ENCODE measurements at places on chromosomes 2 and 18. TPM values are rescaled to one million over a fixed set of nuclear protein-coding genes. Genes with fewer than 3 reads are reported as not detected.

The NMUR1 gene
- 3.4 TPM for total RNA-seq

GRCh38 chr2:55047677-55048299 is 2.5 kb downstream of the RTN4 start:
- DNase-seq: no peak

The LIMS2 gene
- not detected for total RNA-seq

- DNase-seq: no peak
Measured at GRCh38 chr2:237791977-237792727, 6.4 kb upstream of the RBM44 start.

DNA sequence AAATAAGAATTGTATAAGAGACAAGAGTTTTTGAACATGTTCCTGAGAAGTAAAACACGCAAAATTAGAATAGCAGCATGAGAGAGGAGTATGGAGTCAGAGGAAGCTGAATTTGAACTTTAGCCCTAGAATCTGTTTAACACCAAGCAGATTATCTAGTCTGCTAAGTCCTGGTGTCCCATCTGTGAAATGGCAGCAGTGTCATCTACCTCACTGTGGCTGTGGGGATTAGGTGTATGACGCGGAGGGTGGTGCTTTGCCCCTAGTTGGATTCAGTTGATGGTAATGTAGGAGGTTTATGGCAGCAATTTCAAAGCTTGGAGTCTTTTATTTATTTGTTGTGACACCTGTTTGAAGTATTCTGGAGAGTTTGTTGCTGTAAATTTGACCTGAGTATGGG is 79.2 kb downstream of the ZNF532 start:
- DNase-seq: no peak

GRCh38 chr2:121289271-121289670 is 4.3 kb upstream of the TFCP2L1 start:
- no peak for DNase-seq

DNA sequence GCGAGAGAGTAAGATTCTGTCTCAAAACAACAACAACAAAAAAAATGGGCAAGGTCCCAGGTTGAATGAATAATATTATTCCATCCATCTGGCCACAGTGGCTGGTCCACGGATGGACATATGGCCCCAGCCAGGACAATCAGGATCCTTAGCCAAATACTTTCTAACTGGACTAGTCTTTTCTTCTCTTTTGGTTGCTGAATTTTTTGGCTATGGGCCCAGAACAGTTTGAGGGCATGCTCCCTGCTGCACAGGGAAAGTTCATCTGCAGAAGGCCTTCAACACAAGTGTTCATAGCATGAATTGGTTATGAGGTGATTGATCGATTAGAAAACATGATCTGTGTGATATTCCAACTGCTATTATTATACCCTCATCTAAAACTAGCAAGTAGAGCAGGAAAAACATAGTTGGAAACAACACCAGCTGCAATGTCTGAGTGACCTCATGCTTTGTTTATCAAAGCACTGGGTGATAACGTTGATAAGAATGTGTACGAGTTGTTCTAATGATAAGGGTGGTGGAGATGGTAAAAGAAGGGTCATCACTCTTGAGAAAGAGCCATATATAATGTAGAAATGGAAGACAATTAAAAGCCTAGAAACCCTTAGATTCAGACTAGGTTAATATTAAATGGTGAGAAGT is 47.8 kb upstream of the RNF103 start:
- no peak for DNase-seq

DNA sequence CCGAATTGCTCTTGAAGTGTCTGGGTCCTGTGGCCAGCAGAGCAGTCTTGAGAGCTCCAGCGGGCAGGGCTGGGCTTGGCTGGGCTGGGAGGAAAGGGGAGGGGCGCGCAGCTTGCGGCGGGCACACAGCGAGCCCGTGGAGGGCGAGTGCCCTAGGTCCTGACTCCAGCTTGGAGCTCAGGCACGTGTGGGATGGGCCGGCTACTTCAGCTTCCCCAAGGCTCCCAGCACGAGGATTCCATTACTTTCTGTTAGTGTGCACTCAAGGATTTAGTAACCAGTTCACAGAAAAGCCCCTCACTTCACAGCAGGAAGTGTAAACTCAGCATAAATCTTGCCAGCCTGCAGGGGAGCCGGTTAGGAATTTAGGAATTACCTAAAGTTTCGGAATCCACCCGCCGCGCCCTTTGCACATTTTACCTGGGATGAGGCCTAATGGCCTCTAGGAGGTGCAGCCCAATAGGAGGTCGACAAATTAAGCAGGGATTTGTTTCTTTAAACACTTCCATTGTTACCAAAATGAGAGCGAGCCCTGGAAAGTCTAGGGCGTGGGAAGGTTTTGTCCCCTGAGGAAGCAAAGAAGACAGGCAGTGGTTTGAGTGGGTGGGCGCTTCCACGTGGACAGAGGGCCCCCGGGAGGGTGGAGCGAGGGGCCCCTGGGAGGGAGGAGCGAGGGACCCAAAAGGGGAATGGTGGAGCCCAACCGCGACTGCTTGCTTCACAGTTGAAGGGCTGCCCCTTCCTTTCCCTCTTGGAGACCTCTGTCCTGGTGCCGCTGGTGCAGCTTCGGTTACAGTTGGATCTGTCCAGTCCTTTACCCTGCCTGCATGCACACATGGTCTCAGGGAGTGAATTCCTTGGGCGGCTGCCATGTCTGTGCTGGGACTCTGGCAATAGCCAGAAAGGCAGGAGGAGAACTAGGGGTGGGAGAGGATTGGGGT is 93.3 kb downstream of the CTAGE1 start:
- DNase-seq: no peak

- DNase-seq: no peak
Measured at GRCh38 chr18:78001811-78002210, 752.2 kb downstream of the GALR1 start.

- DNase-seq: no peak
Measured at GRCh38 chr2:20186078-20186854, 38.7 kb downstream of the SDC1 start.

The IMMT gene
- total RNA-seq: 157 TPM

- no peak for DNase-seq
Measured at GRCh38 chr2:131093696-131094462, 619 bp upstream of the FAM168B start.

GRCh38 chr2:235066895-235067294 is 115.1 kb downstream of the SH3BP4 start:
- DNase-seq: no peak

- DNase-seq: no peak
Measured at GRCh38 chr18:79069717-79070151, 540 bp downstream of the ATP9B start.

DNA sequence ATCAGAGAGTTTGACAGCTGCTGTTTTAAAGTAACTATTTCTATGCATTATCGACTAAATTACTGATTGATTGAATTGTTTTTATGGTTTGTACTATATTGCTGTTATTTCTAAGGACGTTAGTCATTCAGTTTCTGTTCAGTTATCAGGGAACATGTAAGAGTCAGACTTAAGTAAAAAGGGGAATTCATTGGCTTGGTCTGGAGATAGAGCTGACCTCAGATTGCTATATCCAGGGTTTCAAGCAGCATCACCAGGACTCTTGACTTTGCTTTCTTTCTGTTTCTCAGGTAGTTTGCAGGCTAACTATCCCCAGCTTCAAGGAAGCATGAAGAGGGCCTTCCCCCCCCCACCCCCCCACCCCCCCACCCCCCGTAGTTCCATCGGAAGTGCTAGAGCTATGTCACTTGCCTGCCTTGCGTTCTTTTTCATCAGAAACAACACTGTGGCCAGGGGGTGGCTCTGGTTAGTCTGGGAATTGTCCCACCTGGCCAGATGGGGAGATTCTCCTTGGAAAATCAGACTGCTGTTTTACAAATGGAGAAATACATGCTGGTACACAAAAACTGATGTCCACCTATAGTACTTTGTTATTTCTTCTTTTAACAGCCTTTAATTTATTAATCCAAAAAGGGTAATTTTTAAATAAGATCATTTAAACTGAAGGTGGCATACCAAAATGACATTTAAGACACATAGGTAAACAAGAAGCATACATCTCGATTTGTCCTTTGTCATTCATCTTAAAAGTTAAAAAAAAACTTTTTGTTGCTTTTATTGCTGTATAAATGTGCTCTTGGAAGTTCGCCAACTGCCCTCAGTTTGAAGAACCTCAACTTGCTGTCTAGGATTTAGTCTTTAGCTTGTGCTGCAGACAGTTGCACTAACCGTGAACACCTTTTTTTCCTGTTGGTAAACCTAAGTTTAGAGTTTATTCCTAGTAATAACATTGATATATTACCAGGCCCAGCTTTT is 9.4 kb downstream of the SMAD4 start:
- DNase-seq: no peak

DNA sequence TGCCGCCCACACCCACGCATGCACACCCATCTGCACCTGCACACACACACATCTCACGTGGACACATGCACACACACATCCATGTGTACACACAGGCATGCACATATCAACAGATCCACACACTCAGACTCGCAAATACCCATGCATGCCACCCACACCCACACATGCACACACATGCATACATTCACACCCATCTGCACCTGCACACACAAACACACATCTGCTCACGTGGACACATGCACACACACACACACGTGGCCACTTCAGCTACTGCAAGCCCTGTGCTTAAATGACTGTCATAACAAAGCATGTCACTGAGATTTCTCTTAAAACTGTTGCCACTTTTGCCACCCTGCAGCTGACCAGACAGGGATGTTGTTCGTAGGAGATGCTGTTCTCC is 186.6 kb downstream of the SNTG2 start:
- DNase-seq: no peak

DNA sequence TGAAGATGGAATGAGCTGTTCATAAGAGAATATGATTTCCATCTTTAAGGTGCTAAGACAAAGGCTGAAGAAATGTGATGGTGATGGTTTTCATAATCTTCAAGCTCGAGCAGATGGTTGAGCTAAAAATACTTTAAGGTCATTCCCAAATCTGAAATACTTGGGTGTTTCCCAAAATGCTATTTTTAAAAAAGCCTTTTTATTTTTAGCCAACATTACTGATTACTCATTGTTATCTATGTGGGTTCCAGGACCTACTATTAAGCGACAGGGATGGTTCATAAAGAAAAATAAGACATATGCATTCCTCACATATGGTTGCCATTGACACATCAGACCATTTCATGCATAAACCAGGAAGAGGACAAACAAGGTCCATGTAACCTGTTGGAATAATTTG is 298.5 kb downstream of the PLCL1 start:
- no peak for DNase-seq

The ZBTB7C gene
- total RNA-seq: not detected

DNA sequence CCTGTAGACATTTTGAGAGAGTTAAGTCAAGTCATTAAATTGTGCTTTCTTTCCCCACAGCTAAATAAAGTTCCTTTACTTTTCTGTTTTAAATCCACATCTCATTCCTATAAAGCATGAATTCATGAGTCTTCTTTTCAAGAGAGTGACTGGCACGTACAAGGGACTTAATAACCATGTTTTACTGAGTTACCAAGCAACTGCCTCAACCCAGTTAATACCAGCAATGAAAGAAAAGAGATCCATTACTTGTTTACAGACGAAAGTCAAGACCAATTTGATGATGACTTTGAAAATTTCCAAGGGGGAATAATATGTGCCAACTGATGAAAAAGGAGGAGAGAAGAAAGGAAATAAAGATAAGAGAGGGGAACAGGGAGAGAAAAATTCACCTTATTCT is 1082.5 kb upstream of the GYPC start:
- DNase-seq: no peak

The ELOA2 gene
- not detected for total RNA-seq

DNA sequence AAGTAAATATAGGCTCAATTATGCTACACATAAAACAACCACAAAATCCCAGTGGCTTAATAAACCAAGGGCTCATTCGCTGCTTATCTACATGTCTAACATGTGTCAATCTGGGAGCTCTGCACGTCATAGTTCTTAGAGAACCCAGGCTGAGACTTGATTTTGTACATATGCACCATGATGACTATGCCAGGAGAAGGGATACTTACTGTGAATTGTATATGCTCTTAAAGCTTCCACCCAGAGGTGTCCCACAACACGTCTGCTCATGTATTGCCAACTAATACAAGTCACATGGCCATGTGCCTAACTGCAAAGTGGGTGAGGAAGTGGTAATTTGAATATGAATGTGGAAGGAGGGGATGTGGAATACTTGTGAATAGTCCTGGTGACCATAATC is 262.1 kb downstream of the CPS1 start:
- DNase-seq: no peak

- DNase-seq: no peak
Measured at GRCh38 chr2:126663184-126663963, 7.4 kb downstream of the GYPC start.

GRCh38 chr2:197517150-197517549 is 1.3 kb downstream of the MOB4 start:
- DNase-seq: no peak

DNA sequence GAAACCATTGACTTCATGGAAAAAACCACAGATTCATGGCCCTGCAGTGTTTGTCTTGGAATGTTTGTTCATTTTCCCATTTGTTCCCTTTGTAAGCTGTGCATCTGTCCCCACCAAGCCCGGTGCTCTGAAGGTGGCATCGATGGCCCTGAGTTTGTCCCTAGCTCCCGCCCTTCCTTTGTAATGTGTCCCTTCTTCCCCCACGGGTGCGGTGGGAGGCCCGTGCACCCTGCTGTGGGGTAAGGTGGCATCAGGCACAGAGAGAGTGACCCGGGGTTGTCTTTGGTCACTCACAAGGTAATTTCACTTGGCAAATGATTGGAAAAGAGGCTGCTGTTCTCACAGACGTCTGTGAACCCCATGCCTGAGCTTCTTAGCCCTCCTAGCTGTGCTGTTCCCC is 28.7 kb downstream of the KLHL29 start:
- DNase-seq: no peak

The FBXO11 gene
- total RNA-seq: 48.4 TPM

DNA sequence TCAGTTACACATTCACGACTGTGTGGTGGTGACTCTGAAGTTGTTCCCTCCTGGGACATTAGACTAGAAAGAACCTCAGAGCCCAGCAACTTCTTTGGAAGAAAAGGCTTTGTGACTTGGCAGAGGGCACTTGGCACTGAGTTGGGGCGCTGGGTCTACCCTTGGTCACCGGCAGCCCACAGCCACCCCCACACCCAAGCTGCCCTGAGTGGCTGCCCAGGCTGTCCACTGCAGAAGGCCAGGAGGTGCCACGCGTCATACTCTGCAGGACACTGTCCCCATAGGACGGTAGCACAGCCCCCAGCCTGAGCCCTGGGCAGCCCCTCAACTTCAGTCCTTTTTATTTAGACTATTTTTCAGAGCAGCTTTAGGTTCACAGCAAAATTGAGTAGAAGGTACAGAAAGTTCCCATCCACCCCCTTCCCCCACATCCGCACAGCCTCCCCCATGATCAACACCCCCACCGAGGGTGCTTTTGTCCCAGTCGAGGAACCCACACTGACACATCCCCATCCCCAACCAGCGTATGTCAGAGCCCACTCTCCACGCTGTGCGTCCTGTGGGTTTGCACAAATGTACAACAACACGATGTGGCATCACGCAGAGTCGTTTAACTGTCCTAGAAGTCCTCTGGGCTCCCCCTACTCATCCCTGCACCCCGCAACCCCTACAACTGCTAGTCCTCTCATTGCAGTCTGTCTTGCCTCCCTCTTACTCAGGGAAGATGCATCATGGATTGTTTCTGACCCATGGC is 1.1 kb downstream of the PRLH start:
- DNase-seq: no peak
